CD4-positive, alpha-beta memory T cell (primary cell): ENCODE measurements at places on chromosomes 5 and 9. TPM values are rescaled to one million over a fixed set of nuclear protein-coding genes. Genes with fewer than 3 reads are reported as not detected.

- no peak for DNase-seq
Measured at GRCh38 chr9:81849631-81850259, 78.5 kb upstream of the SPATA31D4 start.

The GPX3 gene
- 1.5 TPM for polyA plus RNA-seq

DNA sequence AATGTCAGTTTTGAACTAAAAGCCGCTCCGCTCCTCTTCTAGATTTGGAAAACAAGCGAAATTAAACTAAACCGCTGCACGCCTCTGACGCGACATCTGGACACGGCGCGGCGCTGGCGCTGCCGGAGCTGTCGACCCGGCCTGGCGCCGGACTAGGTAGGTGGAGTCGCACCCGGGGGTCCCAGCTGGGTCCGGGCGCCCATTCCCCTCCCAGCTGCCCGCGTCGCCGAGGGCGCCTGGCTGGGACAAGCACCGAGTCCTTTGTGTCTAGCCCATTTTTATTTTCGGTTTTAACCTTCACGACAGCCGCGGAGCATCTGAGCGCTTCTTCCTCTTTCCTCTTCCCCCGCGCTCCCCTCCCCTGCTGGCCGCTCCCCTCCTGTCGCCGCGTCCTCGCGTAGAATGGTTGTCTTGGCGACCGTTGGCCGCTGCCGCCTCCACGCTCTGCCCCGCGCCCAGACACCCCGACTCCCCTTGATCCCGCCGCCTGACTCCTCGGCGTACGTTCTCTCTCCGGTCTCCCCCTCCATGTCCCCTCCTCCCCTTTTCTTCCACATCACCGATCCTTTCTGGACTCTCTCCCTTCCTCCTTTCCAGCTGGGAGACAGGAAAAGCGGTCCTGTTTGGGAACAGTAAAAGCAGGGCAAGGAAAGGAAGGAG, 545 bp downstream of the CDKN2B-AS1 start:
- DNase-seq = peak; percentile 89

The TEX10 gene
- 15.9 TPM for polyA plus RNA-seq

The PAEP gene
- not detected for polyA plus RNA-seq

- DNase-seq = no peak
Measured at GRCh38 chr5:167918184-167918812, 373.1 kb upstream of the WWC1 start.

GRCh38 chr5:179368806-179369529, 23.7 kb upstream of the ADAMTS2 start:
- DNase-seq = no peak

DNA sequence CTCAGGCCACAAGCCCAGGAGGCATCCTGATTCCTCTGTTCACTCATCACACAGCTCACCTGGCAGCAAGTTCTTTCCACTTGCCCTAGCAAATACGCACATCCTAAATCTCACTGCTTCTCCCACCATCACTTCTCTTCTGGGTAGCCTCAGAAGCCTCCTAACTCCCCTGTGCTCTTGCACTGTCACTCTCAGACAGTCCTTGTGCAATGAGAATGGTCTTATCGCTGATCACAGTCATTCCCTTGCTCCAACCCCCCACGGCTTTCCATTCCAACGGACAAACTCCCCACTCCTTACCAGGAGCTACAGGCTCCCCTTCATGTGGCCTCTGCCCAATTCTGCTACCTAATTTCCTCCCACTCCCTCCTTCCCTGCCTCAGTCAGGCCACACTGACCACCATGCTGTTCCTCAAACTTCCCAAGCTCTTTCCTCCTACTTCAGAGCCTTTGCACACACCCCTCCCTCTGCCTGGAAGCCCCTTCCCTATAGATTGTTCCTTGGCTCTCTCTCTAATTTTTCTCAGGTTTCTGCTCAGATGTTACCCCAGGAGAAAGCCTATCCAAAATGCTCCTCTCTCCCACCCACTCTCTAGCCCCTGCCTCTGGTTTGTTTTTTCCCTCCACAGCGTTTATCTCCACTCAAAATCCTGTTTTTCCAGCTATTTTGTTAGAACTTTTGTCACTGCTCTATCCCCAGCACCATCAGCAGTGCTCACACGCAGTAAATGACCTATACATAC, 34.1 kb upstream of the TNFAIP8 start:
- DNase-seq = no peak

GRCh38 chr5:143222287-143223231, 180.9 kb downstream of the NR3C1 start:
- peak; percentile 81 for DNase-seq

GRCh38 chr9:93667627-93668026, 91.2 kb downstream of the PHF2 start:
- DNase-seq = no peak

The TNFSF8 gene
- 84.8 TPM for polyA plus RNA-seq

The TXNDC8 gene
- not detected for polyA plus RNA-seq

The SLU7 gene
- 50.8 TPM for polyA plus RNA-seq

The DMRT2 gene
- polyA plus RNA-seq = 0.08 TPM

GRCh38 chr5:174310243-174310642, 264.7 kb downstream of the NSG2 start:
- DNase-seq = no peak

GRCh38 chr9:12759761-12760160, 15.1 kb upstream of the LURAP1L start:
- no peak for DNase-seq

- DNase-seq = no peak
Measured at GRCh38 chr5:95027775-95028174, 257.1 kb downstream of the MCTP1 start.

- DNase-seq = no peak
Measured at GRCh38 chr9:120926397-120926928, at the start of gene TRAF1. Gene TRAF1 (minus strand): TSS chr9:120926796. CDS start chr9:120926075, 721 bp downstream.

- no peak for DNase-seq
Measured at GRCh38 chr9:100619665-100620064, 41.8 kb downstream of the CAVIN4 start.

- no peak for DNase-seq
Measured at GRCh38 chr5:115460472-115460871, 84.1 kb downstream of the FEM1C start.
